Activated T-cell treated with anti-CD3 and anti-CD28 coated beads, Interleukin-2, amount 50 U/mL, for 72 hours (primary cell): ENCODE measurements at places on chromosomes 3 and 15. TPM values are rescaled to one million over a fixed set of nuclear protein-coding genes. Genes with fewer than 3 reads are reported as not detected.

XCR1 gene
- not detected for total RNA-seq

DPPA4 gene
- 0.86 TPM for total RNA-seq

SCAMP5 gene
- total RNA-seq = 0.31 TPM

ZNF502 gene
- total RNA-seq = 1.00 TPM

GRCh38 chr3:179661777-179662176 is 8.9 kb downstream of the USP13 start:
- no peak for DNase-seq
- H3K27me3 ChIP-seq = no peaks in the 10 kb centered on the region
- no peak overlapping the region for H3K27ac ChIP-seq
- no peaks in the 10 kb centered on the region for H3K36me3 ChIP-seq
- no peak overlapping the region for H3K4me3 ChIP-seq
- H3K4me1 ChIP-seq = peaks cover 10% of the 10 kb centered on the region
